ENCODE measurements at places on chromosomes 1 and 21.

GRCh38 chr1:225572422-225572821 lies 80.5 kb downstream of the ENAH start:
- DNase-seq: no peak

DNA sequence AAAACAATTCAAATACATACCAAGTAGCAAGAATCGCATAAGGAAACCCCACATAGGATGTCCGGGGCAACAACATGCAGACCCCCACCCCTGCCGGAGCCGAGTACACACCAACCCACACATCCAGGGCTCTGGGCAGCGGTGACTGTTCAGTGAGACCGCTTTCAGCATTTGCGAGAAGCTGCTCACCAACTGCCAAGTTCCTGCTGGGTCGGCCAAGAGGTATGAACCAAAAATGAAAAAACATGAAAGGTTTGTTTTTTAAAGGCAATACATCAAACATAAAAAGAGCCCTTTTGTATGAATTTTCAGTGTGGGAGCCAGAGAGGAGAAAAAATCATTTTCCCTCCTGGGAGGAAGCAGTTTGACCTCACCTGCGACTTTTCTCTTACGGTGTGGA lies 92.3 kb downstream of the SIM2 start:
- DNase-seq: no peak

GRCh38 chr1:225259542-225259941 lies 168.3 kb downstream of the LBR start:
- no peak for DNase-seq

GRCh38 chr21:44778983-44779382 lies 22.6 kb downstream of the UBE2G2 start:
- DNase-seq: no peak

DNA sequence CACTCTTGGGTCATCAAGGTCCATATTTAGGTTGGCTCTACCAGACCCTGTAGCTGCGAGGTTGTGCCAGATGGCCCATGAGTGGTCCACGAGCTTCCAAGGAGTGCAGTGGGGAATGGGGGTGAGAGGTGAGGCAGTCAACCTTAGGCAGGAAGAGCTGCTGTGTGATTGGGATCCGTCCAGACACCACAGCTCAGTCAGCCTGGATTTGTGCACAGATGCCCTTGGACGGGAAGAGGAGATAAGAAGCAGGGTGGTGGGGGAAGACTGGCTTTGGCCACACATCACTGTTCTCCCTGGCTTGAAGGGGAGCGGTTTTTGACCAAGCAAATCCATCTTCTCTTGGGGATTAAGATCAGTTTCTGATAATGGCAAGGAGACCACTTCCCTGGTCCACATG lies 130.6 kb downstream of the IGSF21 start:
- DNase-seq: no peak

DNA sequence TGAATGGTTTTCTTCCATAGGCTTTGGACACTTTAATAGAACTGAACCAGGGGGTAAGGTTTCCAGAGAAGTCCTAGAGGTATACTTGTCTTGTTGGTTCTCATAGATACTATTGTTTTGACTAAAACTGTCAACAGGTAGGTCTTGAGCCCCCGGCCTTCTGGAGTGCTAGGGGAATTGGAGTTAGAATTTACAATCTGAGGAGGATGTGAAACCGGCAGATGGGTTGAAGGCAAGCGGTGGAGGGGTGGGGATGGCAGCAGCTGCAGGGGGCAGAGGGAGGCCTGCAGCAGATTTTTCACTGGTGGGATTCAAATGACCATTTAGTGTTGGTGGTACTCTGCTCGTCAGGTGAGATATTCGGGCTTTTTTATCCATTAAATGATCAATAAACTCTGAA lies 4.3 kb upstream of the CD1D start:
- DNase-seq: no peak

DNA sequence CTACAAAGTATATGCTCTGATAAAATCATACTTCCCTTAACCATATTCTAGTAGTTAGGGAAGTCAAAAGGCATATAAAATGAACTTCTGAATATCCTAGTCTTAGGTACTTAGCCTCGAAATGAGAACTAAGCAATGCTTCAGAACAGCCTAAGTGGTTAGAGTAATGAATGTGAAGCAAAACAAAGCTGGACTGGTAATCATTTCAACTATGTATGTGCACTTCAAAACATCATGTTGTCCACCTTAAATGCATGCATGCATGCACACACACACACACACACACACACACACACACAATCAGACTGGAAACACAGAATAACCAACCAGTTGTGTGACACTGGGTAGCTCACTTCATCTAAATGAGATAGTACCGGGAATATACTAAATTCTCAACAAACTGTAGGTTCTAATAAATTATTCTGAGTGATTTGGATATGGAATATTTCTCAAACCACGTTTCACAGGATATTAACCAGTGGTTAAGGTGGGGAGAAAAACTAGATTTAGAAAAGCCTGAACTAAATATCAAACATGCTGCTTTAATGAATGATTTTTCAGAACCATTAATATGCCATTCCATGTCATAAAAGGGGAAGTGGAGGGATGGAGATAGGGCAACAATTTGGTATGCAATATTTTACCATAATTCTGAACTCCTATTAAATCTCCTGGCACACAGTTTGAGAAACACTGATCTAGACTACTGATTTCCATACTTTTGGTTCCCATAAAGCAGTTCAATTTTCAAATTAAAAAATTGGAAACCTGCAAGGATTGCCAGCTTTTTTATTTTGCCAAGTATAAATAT lies 19.5 kb downstream of the RNF115 start:
- no peak for DNase-seq

DNA sequence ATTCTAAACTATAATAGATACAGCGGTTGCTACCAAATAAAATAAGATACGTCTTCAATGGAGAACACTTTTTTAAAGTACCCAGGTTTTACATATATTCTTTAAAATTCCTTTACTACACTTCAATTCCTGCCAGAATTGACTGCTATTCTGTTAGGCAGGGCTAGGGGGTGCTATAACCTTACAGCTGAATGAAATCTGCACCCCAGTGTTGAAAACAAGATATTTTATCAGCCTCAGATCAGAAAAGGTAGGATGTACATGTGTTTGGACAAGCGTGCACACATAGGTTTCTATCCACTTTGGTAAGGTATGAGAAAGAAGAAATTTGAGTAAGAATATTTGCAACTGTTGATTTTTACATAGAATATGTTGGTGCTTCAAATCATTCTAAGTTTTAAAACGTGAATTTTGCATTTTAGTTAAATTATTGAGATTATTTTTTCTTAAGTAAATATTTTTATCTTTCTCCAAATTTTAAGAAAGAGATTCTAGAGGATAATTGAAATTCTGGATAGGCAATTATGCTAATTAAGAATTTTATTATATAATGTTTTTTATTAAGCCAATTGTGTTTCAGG lies 490.8 kb upstream of the ADGRL4 start:
- DNase-seq: no peak

DNA sequence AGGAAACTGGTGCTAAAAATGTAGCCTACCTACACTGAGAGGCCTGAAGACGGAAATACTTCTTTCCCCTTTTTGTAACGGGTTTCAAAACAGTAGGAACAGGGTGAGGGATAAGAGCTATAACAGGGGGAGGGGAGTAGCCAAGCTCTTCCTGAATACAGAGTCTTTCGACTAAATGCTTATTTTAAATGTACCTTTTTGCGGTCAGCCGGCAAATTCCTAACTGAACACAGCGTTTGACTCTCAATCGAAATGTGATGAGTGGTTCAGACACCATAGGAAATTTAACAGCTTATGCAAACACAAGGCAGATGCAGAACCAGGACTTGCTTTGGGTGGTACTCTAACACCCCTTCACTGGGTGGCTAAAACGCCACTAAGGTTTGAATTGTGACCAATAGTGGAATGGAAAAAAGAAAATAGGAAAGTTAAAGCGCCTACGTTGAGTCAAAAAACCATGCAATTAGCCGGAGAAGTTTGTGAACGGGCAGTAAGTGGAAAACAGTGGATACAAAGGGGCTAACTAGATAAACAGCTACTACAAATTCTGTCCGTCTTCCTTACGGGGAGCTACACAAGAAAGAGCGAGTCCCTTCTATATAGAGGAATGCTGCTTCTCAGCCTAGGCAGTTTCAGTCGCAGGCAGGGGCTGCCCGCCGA lies 1.7 kb downstream of the EGLN1 start:
- DNase-seq: no peak

- no peak for DNase-seq
Observed at GRCh38 chr1:69401879-69402278, 165.8 kb upstream of the LRRC7 start.

- no peak for DNase-seq
Observed at GRCh38 chr1:98839840-98840239, 164.8 kb downstream of the PLPPR5 start.

DNA sequence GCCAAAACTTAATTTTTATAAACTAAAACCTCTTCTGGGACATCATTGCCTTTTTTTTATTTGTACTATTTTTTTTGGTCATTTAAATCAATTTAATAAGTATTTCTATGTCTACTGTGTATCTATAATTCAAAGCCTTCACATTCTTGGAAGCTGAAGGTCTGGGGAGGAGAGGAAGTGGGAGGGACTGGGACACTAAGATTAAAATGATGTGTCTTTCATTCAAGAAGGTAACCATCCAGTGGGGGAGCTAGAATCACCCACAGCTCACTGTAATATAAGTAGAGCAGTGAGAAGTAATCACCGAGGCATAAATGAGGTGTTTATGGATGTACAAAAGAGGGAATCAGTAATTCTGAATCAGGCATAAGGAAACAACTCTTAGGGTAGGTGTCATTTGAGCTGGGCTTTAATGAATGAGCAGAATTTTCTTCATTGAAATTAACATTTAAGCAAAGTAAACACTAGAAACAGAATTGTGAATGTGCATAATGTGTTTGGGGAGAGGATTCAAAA lies 52.8 kb downstream of the PTGER3 start:
- DNase-seq: no peak

- no peak for DNase-seq
Observed at GRCh38 chr1:213277036-213277435, 226.0 kb downstream of the RPS6KC1 start.

GRCh38 chr1:116835161-116835560 lies 74.6 kb upstream of the PTGFRN start:
- DNase-seq: no peak

GRCh38 chr21:39182484-39183271 lies 573 bp downstream of the PSMG1 start:
- no peak for DNase-seq

DNA sequence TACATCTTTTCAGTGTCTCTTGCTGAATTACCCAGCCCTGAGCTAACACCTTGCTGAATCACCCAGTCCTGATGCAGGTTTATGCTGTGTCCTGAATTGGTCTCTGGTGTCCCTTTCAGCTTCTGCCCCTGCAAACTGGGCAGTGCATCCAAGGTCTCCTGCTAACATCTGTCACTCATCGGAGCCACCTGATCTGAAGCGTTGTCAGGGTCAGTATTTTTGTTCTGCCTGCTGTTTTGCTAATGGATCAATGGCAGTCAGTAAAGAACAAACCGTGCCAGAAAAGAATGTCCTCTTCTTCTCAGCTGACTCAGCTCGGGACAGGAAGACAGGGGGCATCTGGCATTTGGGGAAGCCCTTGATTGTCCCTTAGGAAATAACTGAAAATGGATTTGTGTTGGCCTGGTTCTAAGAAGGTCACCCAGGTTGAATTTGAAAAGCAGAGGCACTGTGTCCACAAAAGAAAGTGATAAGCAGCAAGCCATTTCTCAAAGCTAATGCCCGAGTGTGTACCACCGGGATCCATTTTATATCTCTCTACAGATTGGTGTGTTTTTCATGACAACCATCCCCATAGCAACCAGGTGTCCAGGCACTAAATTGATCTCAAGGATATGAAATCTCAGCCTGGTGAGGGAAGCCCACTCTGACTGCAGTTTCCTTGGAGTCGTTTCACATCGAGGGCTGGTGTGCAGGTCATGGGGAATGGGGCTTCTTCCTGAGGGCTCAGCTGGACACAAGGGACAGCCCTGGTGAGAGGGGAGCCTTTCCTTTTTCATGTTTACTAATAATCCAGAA lies 109.7 kb upstream of the IRF2BP2 start:
- no peak for DNase-seq

- DNase-seq: no peak
Observed at GRCh38 chr1:36100376-36100775, 11.7 kb downstream of the ADPRS start.

All from activated CD4-positive, alpha-beta T cell treated with anti-CD3 and anti-CD28 coated beads, Interleukin-2, amount 50 U/mL, for 48 hours (primary cell).